Effector memory CD8-positive, alpha-beta T cell (primary cell): ENCODE measurements at places on chromosomes 5 and 9.

GRCh38 chr9:122125158-122125508 is 32.0 kb upstream of the TTLL11 start:
- peak; percentile 74 for DNase-seq

GRCh38 chr9:115883467-115884329 is 269.9 kb upstream of the PAPPA start:
- no peak for DNase-seq

- DNase-seq, result peak; percentile 23
These were observed 18.8 kb upstream of the FANCC start for GRCh38 chr9:95336281-95336680.

DNA sequence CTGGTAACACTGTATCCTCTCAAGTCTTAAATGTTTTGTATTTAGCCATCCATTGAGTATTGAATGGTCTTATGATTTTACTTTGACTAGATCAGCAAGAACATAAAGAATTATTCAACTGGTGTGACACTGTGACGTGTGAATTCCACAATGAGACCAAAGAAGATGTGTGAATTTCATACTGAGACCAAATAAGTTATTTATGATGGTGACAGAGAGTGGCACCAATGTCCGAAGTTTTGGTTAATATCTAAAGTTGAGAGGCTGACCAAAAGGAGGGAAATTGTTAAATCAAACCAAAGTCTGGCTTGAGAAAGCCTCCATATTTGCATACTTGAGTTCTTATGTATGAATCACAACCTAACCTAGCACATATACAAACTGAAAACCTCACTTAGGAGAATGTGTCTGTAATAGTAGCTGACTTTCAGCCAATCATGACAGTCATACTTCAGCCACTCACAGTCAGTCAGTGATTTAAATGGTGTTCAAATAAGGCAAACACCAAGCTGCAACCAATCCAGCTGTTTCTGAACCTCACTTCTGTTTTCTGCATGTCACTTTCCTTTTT is 31.5 kb upstream of the FAM170A start:
- DNase-seq, result no peak

- no peak for DNase-seq
These were observed 102.2 kb upstream of the IER5L start for GRCh38 chr9:129280236-129280622.

DNA sequence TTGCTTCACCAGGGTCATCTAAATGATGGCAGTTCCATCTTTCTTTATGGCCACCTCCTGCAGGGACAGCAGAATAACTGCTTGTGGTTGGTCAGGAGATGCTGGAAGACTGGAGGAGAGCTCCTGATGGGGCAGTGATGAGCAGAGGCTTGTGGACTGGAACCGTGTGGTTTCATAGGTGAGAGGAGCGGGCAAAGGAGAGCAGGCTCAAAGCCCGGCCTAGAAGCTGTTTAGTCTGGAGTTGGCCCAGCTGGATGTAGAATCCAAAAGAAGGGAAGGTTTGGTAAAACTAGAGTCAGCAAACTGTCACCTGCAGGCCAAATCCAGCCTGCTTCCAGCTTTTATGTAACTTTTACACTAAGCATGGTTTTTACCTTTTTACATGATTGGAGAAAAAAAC is 32.9 kb upstream of the TLE1 start:
- DNase-seq, result no peak

- DNase-seq, result no peak
These were observed 97.4 kb upstream of the TRIM32 start for GRCh38 chr9:116589392-116590354.

GRCh38 chr9:133419005-133419404 is 1.2 kb upstream of the REXO4 start:
- DNase-seq, result no peak

DNA sequence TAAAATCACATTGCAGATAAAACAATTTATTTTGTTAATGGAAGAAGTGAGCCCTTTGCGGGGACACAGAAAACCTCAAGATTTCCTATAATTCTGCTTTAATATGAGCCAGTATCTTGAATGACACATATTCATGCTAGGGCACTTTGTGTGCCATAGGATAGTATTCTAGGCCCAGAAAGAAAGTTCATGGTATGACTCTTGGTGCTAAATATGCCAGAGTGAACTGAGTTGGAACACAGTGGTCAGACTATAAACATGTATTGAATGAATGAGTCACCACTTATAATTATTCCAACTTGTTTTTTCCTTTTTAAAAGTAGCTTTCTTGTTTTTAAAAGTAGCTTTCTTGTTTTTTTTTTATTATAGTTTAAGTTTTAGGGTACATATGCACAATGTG is 46.0 kb downstream of the ADAMTS19 start:
- DNase-seq, result no peak

DNA sequence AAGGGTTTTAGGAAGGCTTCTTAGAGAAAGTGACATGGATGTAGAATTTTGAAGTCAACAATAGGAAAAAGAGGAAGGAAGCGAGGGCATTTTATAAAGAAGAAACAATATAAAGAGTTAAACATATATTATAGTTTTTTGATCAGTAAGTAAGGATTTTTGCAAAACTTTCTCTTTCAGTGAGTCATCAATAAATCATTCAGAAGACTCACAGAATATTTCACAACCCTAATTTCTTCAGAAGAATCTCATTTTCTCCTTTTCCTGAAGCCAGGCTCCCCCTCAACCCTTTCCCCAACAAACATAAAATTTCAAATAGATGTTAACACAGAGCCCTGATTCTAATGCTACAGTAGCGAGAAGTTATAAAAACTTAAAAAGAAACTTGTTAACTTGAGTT is 4.3 kb upstream of the COX7C start:
- DNase-seq, result no peak

DNA sequence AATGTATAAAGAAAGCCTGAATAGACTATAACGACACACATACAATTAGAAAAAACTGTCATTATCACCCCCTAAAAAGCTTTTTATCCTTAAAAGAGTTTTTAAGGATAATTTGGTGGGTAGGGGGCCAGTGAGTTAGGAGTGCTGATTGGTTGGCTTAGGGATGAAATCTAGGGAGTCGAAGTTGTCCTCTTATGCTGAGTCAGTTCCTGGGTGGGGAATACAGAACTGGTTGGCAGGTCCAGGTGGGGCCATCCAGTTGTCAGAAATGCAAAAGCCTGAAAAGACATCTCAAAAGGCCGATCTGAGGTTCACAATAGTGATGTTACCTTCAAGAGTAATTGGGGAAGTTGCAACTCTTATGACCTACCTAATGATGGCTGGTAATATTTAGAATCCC is 13.6 kb downstream of the ZBTB5 start:
- DNase-seq, result no peak

- no peak for DNase-seq
These were observed 63.7 kb downstream of the LMX1B start for GRCh38 chr9:126677188-126678084.

DNA sequence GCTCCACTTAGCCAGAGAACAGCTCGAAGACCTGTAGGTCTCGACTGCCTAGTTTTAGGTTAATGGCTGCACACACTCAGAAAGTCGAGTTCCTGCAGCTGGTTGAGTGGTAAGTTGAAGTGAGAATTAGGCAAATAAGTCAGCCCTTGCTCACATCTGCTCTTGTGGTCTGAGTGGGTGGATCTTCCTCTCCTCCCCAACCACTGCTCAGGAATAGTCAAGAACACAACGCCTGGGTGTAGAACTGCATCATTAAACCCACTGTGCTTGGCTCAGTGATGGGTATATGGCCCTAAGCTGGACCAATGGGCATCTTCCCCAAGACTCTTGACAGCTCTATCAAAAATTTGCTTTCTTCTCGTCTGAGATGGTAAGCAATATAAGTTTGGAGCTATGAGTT is 20.9 kb upstream of the ADAM19 start:
- no peak for DNase-seq

DNA sequence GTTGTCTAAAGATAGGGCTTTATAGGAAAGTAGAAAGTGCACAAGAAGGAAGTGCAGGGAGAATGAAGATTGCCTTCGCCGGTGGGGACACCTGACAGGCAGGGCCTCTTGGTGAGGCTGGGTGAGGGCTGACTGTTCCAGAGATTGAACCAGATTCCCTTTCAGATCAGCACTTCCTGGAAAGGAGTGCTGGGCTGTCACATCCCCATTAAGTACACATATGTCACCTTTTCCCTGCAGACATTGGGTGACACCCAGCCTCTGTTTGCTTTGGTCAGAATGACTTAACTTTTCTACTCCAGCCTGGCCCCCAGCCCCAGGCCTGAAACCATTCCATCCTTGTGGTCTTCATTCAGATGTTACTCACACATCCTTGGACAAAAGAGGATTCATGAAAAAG is 7.4 kb upstream of the SHROOM1 start:
- no peak for DNase-seq

DNA sequence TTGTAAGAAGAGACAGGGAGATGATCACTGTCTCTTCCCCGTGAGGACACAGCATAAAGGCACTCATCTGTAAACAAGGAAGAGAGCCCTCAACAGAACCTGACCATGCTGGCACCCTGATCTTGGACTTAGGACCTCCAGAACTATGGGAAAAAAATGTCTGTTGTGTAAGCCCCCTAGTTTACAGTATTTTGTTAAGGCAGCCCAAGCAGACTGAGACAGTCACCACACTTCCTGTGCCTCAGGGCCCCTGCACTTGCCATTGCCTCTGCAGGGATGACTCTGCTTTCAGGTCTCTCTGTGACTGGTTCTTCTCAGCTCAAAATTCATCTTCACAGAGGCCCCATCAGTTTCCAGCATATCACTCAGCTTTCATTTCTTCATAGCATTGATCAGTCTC is 372.1 kb downstream of the TLE1 start:
- no peak for DNase-seq

DNA sequence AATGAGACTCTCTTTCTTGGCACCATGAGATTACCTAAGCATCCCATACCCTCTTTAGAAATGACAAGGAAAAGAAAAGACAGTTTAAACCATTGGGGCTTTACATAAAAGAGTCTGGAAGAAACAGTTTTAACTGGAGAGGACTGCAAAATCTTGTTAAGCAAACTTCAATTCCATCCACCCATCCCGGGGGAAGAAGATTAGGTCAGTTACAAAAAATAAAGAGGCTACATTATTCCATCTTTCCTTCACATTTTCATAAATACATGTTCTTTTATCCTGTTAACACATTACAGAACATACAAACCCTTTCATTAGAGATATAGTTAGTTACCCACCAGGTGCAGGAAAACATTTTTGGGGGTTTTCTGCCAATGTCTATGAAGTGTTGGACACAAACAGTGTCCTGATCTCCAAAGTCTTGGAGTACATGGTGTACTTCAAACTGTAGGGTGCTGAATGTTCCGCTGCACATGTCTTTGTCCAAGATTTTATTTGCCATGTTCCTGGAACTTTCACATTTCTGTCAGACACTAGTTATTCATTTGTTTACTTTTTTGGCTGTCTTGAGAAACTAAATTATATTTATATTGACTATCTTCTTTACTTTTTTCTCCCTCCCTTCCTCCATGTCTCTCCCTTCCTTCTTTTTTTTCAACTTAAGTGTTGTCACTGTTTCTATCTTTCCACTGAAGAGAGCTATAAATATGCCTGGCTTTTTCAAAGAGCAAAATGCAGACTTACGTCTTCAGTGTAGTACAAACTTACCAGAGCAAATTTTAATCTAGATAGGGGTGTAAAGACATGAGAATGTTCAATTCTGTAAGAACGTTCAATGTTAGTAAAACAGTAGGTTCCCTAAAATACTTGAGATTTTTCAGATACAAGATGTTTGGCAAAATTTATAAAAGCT is 410.9 kb upstream of the PRR16 start:
- no peak for DNase-seq

DNA sequence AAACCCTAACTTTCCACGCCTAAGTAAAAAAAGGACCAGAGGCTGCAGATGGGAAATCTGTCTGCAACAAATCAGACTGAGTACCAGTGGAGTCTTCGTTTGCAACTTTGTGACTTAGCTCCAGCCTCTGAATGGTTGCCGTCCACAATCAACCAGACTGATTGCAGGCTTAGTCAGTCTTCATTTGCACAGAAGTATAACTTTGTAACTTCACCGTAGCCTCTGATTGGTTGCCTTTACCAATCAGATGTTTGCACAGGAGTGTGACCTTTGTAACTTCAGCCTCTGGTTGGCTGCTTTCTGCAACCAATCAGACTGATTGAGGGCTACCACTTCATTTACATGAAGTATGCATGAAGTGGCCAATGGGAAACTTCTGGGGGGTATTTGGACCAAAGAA is 53.7 kb downstream of the TGFBR1 start:
- DNase-seq, result no peak

DNA sequence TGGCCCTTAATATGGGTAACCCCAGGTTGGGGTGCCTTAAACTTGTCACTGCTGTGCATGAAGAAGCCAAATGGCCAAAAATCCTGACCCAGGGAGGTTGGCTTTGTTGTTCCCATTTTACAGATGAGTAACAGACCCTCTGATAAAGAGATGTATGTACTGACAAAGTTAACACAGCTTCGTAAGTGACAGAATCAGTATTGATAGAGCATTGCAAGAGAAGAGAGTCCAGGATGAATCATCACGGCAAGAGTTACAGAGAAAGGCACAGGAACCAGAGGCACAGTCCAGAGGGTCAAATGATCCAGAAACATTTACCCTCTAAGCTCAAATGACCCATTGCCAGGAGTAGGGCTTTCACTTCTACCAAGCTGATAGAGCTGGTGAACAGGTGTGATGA is 103.8 kb upstream of the SMC2 start:
- no peak for DNase-seq

DNA sequence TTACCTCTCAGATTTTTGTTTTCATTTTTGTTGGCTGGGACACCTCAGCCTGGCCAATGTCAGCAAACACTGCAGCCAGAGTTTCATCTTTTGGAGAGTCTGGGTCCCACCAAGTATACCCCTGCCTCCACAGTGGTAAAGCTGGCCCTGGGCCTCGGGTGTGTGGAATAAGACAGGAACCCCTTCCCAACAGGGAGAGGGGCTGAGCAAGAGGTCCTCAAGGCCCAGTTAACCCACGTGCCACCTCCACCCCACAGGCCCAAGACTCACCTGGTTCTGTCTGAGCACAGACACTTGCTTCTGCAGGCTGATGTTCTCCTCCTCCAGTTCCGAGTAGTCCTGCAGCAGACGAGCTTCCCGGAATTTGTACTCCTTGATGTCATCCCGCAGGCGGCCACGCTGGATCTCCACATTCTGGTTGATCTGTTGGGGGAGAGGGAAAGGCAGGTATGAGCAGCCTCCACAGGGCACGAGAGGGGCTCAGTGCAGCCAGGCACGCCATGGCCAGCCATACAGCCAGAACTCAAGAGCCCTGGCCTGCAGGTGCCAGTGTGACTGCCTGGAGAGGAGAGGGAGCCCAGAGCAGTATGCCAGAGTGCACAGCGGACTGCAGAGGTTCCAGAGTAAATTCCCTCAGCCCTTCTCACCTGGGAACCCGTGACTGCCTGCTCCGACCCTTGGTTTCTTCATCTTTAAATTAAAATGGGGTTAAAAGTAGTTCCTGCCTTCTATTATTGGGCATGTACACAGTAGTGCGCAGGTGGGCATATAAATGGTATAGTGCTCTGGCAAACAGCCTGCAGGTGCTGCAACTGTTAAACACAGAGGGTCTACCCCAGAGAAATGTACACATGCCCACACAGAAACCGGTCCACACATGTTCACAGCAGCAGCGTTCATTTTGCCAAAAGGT is 42.0 kb downstream of the BICD2 start:
- no peak for DNase-seq

- no peak for DNase-seq
These were observed 140.2 kb downstream of the SLC24A2 start for GRCh38 chr9:19648672-19649071.
